ENCODE measurements at places on chromosomes 7 and 10. TPM values are rescaled to one million over a fixed set of nuclear protein-coding genes. Genes with fewer than 3 reads are reported as not detected.

- no peak for DNase-seq
These were observed 30.4 kb downstream of the DDC start for GRCh38 chr7:50534690-50535290.

GRCh38 chr10:128435811-128436210 is 309.6 kb upstream of the MKI67 start:
- DNase-seq: no peak

PPP1R17 gene
- 2.4 TPM for total RNA-seq

GRCh38 chr7:159104188-159104920 is 40.3 kb downstream of the VIPR2 start:
- DNase-seq: no peak

GRCh38 chr10:72334196-72334824 is 20.4 kb downstream of the DNAJB12 start:
- DNase-seq: peak; percentile 75
